ENCODE measurements at places on chromosomes 2 and 18.

GRCh38 chr2:222919841-222920526 lies 59.1 kb downstream of the ACSL3 start:
- DNase-seq = peak; percentile 90

- no peak for DNase-seq
Measured at GRCh38 chr2:67600946-67601345, 203.8 kb downstream of the ETAA1 start.

- DNase-seq = no peak
Measured at GRCh38 chr2:120846406-120847095, 110.9 kb downstream of the GLI2 start.

- DNase-seq = no peak
Measured at GRCh38 chr2:84817239-84817655, 63.6 kb downstream of the TRABD2A start.

DNA sequence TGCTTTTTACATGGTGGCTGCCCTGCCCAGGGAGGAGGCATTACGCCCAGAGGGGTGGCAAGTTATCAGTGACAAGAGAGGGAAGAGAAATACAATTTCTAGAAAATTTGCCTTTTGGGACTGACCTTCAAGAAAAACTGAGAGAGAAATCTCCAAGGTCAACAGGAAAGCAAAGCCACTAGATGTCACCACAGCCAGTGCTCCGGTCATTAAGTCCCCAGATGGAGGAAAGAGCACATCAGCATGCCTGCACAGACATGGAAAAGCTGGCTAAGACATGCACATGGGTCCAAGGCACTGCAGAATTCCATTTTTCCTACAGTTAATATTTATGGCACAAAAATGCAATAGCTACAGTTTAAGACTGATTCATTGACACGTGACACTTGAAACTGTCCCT lies 21.0 kb downstream of the FHL2 start:
- no peak for DNase-seq

DNA sequence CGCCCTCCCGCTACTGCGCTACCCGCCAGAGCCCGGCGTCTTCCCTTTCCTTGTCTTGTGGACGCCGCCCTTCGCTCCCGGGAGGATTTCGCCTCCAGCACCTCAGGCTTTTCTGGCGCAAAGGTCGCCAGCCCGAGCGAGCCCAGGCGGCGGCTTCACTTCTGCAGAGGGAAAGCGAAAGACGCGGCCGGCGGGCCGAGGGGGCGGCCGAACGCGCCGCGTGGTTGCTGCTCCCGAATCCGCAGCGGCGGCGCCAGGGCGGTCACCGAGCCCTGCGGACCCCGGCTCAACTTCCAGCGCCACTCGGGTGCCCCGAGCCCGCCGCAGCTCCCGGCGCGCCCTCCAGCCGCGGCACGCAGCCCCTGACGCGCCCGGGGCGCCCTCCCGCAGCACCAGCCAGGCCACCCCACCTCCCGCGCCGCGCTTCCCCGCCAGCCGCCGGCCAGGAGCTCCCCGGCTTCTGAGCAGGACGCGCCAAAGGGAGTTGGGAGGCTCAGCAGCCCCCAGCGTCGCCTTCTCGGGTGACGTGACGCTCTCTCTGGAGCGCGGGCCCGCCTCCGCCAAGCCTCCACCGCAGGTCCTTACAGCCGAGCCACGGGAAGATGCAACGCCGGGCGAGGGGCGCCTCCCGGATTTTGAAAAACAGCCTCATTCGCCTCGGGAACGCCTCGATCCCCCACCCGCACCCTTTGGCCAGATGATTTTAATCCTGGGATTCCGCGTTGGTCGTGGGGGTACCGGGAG lies 84.9 kb upstream of the EPB41L3 start:
- no peak for DNase-seq

DNA sequence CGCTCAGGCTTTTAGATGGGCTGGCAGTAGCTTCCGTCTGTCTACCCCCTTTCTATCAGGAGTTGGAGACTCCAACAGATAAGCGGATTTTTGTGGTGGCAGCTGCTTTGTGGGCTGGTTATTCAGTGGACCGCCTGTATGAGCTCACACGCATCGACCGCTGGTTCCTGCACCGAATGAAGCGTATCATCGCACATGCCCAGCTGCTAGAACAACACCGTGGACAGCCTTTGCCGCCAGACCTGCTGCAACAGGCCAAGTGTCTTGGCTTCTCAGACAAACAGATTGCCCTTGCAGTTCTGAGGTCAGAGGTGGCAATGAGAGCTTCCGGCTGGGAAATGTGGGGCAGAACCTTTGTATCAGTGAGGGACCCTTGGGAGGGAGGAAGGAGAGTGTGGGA lies 14.8 kb downstream of the CAD start:
- no peak for DNase-seq

DNA sequence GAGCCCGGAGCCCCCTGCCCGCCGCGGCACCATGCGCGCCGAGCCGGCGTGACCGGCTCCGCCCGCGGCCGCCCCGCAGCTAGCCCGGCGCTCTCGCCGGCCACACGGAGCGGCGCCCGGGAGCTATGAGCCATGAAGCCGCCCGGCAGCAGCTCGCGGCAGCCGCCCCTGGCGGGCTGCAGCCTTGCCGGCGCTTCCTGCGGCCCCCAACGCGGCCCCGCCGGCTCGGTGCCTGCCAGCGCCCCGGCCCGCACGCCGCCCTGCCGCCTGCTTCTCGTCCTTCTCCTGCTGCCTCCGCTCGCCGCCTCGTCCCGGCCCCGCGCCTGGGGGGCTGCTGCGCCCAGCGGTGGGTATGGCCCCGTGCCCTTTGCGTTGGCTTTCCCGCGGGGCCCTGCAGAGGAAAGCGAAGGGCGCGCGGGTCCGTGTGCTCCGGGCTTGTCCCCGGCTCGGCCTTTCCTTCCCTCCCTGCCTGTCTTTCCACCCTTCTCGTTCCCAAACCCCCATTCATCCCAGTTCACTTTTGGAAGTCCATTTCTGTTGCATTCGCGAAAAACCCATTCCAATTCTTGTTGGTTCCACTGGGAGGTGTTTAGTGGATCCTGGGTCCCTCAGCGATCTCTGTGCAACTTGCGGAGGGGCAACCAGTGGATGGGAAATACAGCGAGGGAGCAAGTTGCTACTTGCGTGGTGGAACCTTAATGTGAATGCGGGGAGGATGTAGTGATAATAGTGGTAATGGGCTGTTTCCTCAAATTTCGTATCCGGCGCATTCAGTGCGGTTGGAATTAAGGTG lies 599 bp downstream of the ADAM23 start:
- DNase-seq = no peak

DNA sequence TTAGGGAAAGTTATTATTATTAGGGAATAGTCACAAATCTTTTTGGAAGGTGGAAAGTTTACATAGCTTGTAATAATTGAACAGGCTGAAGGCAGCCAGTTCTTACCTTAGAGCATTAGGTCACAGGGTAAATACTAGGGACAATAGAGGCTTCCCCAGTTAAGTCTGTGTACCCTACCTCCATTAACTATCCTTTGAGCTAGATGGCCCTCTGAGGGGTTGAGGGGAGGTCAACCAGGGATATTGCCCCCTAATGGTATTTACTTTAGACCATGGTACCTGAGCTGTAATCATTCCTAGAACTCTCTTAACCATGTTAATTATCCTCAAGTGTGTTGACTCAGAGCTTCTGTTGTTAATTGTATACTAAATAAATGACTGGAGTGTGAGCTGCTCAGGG lies 120.5 kb upstream of the SCN7A start:
- no peak for DNase-seq

DNA sequence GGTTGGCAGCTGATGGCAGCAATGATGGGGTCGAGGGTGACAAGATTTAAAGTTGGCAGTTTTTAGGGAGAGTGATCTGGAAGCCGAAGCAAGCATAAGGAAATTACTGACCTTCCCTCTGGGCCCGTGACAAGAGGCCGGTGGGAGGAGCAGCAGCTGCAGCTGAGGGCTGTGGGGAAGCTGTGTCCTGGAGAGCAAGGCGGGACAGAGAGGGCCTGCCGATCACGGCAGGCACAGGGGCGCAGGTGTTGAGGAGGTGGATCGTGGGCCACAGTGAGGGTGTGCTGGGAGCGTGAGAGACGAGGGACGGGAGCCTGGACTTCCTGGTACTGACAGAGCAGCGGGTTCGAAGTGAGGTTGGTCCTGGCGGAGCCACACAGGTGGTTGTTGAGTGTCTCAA lies 31.0 kb downstream of the TRAF3IP1 start:
- no peak for DNase-seq

DNA sequence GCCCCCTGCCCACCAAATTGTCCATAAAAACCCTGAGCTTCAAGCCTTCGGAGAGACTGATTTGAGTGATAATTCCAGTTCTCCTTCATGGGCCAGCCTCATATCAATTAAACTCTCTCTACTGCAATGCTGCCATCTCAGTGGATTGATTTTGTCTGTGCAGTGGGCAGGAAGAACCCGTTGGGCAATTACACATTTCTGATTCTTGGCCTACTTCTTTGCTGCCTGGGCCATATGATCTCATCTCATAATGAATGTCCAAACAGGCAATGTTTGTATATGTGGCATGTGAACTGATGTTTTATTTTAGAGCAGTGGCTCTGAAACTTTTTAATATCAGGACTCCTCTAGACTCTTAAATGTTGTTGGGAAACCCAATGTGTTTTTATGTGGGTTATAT lies 101.2 kb upstream of the SLC38A11 start:
- DNase-seq = no peak

GRCh38 chr2:62304429-62305417 lies 108.8 kb downstream of the B3GNT2 start:
- peak; percentile 41 for DNase-seq

- no peak for DNase-seq
Measured at GRCh38 chr2:152453129-152453911, 118.3 kb downstream of the FMNL2 start.

DNA sequence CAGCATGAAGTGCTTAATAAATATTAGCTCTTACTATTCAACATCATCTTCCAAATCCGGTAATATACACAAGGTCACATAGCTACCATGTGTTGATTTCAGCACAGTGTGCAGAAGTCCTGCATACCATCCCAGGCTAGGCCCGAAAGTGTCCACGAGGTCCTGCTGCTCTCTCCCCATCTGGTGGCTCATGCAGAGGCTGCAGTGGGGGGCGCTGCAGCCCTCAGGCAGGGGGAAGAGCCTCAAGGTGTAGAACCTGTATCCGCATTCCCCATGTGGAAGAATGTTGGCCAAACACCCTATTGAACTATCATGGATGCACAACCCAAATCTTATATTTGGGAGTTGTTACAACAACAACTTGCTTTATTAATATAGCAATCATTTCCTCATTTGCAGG lies 88.5 kb downstream of the ST6GAL2 start:
- no peak for DNase-seq

DNA sequence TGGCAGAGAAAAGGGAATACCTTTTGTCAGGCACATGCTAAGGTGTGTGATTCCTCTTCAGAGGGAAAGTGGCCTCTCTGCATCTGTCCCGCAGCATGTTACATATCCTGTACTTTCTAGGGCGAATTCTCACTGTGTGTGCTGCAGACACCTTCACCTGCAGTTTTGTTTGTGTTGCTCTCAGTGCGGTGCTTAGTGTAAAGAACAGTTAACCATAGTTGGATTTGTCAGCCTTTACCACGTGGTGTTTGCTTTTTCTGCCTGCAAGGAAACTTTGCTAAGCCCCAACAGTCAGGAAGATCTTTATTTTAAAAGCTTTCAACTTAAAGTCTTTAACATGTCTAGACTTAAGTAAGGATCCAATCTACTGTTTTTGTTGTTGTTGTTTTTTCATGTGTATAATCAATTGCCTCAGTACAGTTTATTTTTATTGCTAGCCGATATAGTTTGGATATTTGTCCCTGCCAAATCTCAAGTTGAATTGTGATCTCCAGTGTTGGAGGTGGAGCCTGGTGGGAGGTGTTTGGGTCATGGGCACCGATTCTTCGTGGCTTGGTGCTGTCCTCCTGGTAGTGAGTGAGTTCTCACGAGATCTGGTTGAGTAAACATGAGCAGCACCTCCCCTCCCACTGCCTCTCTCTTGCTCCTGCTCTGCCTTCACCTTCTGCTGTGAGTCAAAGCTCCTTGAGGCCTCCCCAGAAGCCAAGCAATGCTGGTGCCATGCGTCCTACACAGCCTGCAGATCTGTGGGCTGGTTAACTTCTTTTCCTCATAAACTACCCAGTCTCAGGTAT lies 90.6 kb downstream of the SNTG2 start:
- no peak for DNase-seq

GRCh38 chr18:9571546-9571945 lies 42.8 kb downstream of the PPP4R1 start:
- DNase-seq = no peak

- no peak for DNase-seq
Measured at GRCh38 chr2:207458582-207458981, 71.2 kb upstream of the CREB1 start.

- DNase-seq = no peak
Measured at GRCh38 chr18:51110073-51110797, 80.2 kb downstream of the SMAD4 start.

GRCh38 chr2:119292226-119292625 lies 68.6 kb downstream of the STEAP3 start:
- no peak for DNase-seq

- no peak for DNase-seq
Measured at GRCh38 chr2:233168445-233168844, 83.0 kb upstream of the ATG16L1 start.

DNA sequence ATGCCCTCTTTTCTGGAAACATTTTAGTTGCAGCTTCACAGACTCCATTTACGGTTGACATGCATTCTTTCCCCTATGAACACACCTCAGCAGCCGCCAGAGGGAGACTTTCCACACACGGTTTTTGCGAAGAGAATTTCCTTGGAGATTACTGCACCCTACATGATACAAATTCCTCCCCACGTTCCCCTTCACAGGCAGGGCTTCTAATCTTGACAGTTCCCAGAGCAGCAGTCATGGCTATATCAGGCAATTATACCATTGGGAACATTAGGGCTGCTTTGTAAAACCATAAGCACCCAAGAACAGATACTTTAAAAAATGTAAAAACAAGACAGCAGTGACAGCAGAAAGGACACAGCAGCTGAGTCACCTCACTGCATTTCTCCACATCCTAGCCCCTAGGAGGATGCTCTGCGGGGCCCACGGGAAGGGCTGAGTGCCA lies 253.8 kb downstream of the TGIF1 start:
- DNase-seq = no peak

DNA sequence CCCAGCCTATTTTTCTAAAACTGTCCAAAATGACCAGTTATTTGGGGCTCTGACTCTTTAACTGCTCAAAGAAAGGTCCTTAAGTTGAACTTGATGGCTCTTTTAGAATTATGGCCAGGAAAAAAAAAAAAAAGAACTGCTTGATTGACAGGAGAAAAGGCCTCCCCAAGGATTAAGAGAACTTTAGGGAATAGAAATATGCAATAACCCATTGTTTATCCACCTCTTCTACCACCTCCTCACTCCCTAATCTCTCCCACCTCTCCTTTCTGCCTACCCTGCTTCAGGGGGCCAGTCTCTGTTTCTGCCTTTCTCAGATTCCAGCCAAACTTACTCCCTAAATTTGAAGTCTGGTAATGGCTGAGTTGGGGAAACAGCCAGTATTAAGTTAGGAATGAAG lies 5.7 kb upstream of the STRN start:
- no peak for DNase-seq

Measured in skeletal muscle cell (primary cell).